ENCODE measurements at places on chromosomes 3 and 15.

- no peak for DNase-seq
Observed at GRCh38 chr3:20480786-20481365, 294.9 kb upstream of the SGO1 start.

- no peak for DNase-seq
Observed at GRCh38 chr15:51846066-51846462, 16.6 kb downstream of the TMOD3 start.

- DNase-seq: no peak
Observed at GRCh38 chr3:140715035-140715434, 37.2 kb downstream of the TRIM42 start.

GRCh38 chr3:138914870-138915502 lies 32.0 kb downstream of the FOXL2 start:
- DNase-seq: no peak

DNA sequence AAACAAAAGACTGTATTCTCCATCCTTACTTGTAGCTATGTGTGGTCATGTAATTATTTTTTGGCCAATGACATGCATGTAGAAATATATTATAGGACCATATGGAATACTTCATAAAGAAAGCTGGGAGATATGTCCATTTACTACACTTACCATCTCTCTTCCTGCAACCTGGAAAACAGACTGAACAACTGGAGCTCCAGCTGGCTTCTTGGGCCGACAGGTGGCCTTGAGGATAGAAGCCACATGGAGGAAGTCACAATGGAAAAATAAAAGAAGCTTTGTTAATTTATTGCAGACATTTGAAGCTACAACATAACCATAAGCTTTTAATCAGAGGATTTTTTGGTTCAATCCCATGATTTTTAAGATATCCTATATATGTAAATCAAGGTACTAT lies 167.9 kb upstream of the CBLB start:
- no peak for DNase-seq

GRCh38 chr3:73685061-73685460 lies 60.3 kb upstream of the PDZRN3 start:
- no peak for DNase-seq

DNA sequence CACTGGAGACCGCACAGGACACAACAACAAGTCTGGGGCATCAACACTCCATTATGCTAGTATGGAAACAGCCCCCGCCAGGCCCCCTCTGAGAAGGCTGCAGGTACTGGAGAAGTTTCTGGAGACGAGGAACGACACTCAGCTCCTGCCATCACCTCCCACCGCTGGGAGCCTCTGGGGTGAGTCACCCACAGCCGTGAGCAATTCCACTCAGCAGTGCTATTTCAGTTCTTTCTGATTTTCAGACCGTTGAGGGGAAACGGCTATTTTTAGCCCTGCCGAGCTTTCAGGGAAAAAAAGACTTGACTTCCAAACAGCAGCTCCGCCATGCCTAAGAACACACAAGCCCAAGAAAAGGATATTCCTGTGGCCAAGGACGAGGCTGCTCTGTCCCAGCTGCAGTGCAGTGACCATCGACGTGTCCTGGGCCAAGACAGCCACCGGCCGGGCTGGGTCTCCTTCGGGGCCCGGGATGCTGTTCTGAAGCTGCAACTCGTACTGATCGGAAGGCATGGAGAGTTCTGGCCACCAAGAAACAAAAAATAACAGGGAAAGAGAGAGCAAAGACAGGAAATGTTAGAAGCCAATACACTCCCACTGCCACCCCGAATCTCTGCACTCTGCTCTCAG lies 40.8 kb downstream of the NUP210 start:
- DNase-seq: no peak

GRCh38 chr3:171829841-171830517 lies 13.2 kb upstream of the TMEM212 start:
- DNase-seq: no peak

DNA sequence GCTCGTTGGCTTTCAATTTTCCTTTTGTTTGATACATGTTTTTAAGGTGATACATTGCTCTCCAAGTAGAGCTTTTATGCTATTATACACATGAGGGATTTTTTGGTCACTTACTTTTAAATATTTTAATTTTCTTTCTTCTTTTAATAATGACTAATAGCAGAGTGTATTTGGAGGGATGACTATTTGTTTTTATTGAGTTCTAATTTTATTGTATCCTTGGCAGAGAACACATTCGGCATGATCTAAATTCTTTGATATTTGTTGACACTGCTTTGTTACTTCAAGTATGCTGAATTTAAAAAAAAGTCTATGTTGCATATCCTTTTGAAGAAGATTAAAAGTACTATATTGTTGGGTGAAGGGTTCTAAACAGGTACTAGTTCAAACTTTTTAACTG lies 149.9 kb upstream of the PDZRN3 start:
- no peak for DNase-seq

- no peak for DNase-seq
Observed at GRCh38 chr3:97810779-97811390, 10.9 kb upstream of the CRYBG3 start.

DNA sequence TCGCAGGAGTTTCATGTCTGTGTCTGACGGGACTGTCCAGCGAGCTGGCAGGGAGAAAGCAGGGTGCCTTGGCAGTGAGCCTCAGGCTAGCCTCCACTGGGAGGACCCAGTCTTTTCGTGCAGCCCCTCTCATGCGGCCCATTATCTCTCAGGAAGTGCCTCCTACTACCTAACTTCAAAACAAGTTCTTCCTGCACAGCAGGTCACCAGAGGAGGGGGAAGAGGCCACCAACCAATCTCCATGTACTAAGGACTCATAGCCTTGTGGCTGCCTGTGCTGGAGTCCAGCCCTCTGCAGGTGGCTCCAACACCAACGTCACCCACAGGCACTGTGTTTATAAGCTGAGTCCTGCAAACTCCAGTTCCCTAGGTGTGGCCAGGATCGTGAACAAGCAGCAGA lies 4.8 kb downstream of the VIPR1 start:
- DNase-seq: no peak

DNA sequence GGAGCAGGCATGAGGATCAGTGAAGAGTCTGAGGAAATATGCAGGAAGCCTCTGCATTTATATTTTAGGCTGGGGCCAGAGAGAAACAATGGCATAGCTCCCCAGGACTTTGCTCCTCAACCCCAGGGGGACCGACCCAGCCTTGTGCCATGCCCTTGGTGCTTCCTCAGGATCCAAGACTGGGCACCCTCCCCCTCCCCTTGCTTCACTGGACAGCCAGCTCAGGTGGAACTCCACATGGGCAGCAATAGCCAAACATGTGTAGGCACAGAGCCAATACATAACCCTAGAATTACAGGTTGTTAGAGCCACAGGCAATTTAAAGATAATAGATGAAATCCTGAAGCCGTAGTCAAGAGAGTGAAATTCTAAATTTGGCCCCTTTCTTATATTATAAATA lies 73.0 kb upstream of the ETV5 start:
- no peak for DNase-seq

- DNase-seq: no peak
Observed at GRCh38 chr3:54755756-54756155, 172.1 kb downstream of the LRTM1 start.

DNA sequence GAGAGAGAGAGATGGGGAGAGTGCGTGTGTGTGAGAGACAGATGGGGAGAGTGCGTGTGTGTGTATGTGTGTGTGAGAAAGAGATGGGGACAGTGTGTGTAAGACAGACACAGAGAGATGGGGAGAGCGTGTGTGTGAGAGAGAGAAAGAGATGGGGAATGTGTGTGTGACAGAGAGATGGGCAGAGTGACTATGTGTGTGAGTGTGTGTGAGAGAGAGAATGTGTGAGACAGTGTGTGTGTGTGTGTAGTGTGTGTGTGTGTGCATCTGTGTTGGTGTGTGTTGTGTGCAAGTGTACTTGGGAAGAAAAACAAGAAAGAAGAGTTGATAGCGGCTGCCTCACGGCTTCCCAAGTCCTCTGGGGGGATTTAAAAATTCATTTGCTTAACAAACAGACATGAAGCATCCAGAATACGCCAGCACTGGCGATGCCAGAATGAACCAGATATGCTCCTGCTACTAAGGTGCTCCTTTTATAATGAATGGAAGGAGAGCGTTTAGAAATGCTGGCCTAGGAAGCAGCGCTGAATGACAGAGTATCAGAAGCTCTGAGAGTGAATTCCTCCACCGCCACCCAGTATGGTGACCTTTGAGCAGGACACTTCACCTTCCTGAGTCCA lies 186.1 kb upstream of the TSC22D2 start:
- no peak for DNase-seq

- no peak for DNase-seq
Observed at GRCh38 chr15:60546744-60547143, 67.8 kb upstream of the ICE2 start.

DNA sequence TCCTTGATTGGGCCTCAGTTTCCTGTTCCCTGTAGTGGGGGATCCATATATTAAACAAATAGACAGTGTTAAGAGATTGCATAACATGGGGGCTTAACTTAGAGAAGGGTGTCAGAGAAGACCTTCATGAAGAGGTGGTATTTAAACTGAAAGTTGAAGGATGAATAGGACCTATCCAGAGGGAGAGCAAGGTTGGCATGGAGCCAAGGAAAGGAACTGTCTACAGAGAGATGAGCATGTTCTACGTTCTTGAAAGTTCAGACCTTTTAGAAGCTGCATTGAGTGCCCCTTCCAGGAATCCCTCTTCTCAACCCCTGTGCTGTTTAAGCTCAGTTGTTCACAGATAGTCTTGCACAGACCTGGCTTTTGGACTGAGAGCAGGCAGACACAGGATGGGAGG lies 2.4 kb downstream of the HTD2 start:
- no peak for DNase-seq

DNA sequence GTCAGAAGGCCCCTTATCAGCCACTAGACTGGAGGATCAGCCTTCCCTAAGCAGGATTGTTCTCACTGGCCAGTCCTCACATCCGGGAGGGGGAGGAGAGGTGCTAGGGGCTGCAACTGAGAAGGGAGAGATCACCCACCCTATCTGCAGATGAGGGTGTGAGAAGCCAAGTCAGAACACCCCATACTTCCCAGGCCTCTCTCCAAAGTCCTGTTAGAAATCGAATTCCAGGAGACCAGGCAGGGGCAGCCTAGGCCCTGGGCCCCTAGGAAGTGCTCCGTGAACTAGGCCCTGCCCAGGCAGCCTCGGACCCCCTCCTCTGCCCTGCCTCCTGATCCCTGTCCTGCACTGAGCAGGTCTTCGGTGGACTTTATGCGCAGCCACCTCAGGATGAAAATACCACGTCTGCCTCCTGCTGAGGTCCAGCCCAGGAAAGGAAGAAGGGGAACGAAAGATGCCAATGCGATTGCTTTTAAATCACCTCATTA lies 933 bp downstream of the DZIP1L start:
- no peak for DNase-seq

- no peak for DNase-seq
Observed at GRCh38 chr15:99708563-99708962, 24.7 kb downstream of the LYSMD4 start.

DNA sequence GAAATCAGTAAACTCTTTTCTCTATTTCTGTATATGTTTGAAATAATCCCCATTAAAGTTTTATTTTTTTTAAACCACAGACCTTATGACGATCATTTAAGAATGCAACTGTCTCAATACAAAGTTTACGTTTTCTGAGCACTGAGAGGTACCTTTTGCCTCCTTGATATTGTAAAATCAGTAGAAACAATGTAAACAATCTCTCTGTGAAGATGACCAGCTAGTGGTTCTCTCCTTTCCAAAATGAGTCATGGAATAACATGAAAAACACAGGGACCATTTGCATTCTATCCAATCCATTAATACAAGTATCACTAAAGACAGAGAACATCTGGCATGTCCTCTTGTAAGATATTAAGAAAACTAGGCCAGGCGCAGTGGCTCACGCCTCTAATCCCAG lies 48.8 kb downstream of the RAD18 start:
- DNase-seq: no peak

DNA sequence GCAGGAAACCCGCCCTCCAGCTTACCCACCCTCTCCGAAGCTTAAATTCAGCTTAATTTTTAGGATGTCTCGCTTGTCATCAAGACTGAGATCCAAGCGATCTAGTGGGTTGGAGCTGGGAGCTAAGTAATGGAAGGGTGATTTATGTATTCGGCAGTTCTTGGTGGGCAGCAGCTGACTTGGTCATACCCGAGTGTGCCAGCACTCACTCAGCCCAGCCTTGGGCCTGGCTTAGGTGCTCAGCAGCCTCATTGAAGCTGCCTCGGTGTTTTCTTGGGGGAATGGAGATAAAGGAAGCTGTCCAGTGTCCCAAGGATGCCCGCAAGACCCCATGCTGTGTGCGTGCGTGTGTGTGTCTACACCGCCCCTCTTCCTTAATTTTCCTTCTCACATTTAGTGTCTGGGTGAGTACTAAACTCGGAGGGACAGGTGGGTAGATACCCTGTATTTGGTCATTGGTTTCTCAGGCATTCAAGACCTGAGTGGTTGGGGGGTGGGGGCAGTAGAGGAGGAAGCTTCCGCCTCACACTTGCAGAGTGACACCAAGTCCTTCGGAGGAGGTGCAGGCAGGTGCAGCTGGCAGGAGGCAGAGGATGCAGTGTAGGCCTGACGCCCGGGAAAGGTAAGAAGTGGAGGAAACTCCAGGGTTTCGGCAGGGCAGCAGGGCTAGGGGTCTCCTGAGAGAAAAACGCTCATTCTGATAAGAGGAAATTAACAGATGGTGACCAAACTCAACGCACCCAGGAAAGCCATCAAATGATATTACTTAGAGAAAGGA lies 92.8 kb downstream of the PCSK6 start:
- no peak for DNase-seq

- DNase-seq: no peak
Observed at GRCh38 chr3:166472015-166472414, 634.8 kb upstream of the BCHE start.

- no peak for DNase-seq
Observed at GRCh38 chr3:37494216-37494615, 319.8 kb upstream of the LRRFIP2 start.
